CD4-positive, alpha-beta T cell (primary cell): ENCODE measurements at places on chromosomes 6 and 20. TPM values are rescaled to one million over a fixed set of nuclear protein-coding genes. Genes with fewer than 3 reads are reported as not detected.

The ZC2HC1B gene
- not detected for total RNA-seq

The LY6G6F gene
- not detected for total RNA-seq

The TNF gene
- total RNA-seq, result 34.2 TPM

DNA sequence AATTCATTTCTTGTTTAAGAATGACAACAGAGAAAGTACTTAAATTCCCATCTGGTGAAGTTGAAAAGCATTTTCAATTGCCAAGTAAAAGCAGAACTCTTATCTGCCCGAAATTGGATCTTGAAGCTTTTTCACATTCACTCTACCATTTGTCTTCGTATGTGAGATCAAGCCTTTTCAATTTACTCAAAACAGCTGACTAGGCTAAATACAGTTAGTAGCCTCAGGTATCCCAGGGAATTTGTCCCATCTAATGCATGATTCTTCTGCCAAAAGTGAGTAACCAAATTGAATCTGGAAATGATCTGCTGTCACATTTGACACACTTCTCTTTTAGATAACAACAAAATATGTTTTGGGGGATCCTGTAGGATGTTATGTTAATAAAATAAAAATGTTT lies 596.8 kb upstream of the HS3ST5 start:
- H3K4me1 ChIP-seq, result no peaks in the 10 kb centered on the region
- no peak for DNase-seq
- no peak overlapping the region for H3K4me3 ChIP-seq
- H3K27me3 ChIP-seq, result no peaks in the 10 kb centered on the region

The MUC21 gene
- not detected for total RNA-seq

The HLA-DRA gene
- total RNA-seq, result 51.0 TPM

DNA sequence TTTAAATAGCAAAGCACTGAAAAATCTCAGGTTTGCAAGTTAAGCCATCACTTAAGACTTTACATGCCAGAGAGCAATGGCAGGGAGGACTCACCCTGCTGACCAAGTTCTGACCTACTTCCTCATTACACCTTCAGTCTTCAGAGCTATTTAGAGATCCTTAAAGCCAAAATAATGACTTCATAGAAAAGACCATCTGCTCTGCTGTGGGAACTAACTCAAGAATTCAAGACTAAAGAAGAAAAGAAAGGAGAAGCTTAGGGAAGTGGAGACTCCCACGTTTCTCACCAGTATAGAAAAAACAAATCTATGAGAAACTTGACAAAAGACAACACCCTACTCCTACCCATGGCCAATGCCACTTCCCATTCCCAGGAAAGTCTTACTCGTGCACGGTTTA lies 28.6 kb downstream of the XPO5 start:
- no peak overlapping the region for H3K27ac ChIP-seq
- H3K4me1 ChIP-seq, result no peaks in the 10 kb centered on the region
- peaks cover 87% of the 10 kb centered on the region for H3K36me3 ChIP-seq
- DNase-seq, result no peak

- H3K4me1 ChIP-seq, result no peaks in the 10 kb centered on the region
- H3K4me3 ChIP-seq, result no peak overlapping the region
- H3K36me3 ChIP-seq, result no peaks in the 10 kb centered on the region
Observed at GRCh38 chr6:136403110-136403980, 113.7 kb upstream of the BCLAF1 start.

The SLC17A2 gene
- total RNA-seq, result not detected

- H3K27ac ChIP-seq, result no peak overlapping the region
- H3K4me1 ChIP-seq, result peaks cover 7% of the 10 kb centered on the region
- no peak overlapping the region for H3K4me3 ChIP-seq
- DNase-seq, result no peak
- H3K36me3 ChIP-seq, result peaks cover 16% of the 10 kb centered on the region
Observed at GRCh38 chr6:11271228-11272020, 39.0 kb upstream of the NEDD9 start.

DNA sequence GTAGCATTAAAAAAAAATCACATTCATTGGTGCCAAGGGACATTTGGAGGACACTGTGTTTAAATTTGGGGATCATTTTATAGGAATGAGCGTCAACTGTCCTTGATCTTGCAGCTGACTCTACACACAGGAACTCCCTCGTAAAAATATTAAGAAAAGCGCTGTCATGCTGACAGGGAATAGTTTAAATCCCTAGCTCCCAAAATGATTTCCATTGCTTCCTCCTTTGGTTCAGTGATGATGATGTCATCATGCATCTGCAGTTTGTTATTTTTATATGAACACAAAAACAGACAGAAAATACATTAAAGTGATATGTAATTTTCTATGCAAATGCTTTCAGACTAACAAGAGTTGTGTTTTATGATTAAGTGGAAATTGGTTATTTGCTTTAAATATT lies 275.6 kb downstream of the BTBD9 start:
- no peak for DNase-seq
- no peaks in the 10 kb centered on the region for H3K27me3 ChIP-seq
- no peak overlapping the region for H3K4me3 ChIP-seq
- no peaks in the 10 kb centered on the region for H3K36me3 ChIP-seq

The FOXP4 gene
- total RNA-seq, result 3.9 TPM

GRCh38 chr6:63306420-63306819 lies 13.4 kb downstream of the LGSN start:
- no peak overlapping the region for H3K27ac ChIP-seq
- DNase-seq, result no peak
- H3K27me3 ChIP-seq, result no peaks in the 10 kb centered on the region
- H3K4me3 ChIP-seq, result no peak overlapping the region
- H3K4me1 ChIP-seq, result no peaks in the 10 kb centered on the region

DNA sequence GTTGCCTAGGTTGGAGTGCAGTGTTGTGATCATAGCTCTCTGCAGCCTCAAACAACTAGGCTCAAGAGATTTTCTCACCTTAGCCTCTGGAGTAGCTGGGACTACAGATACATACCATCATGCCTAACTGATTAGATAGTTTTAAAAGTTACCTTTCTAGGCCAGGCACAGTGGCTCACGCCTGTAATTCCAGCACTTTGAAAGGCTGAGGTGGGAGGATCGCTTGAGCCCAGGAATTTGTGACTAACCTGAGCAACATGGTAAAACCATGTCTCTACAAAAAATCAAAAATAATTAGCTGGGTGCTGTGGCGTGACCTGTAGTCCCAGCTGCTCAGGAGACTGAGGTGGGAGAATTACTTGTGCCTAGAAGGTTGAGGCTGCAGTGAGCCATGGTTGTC lies 41.2 kb downstream of the SLC17A5 start:
- DNase-seq, result no peak
- H3K4me3 ChIP-seq, result no peak overlapping the region
- H3K36me3 ChIP-seq, result peaks cover 44% of the 10 kb centered on the region

The JPH2 gene
- total RNA-seq, result not detected

The ZSCAN23 gene
- total RNA-seq, result 0.78 TPM

The VWA7 gene
- total RNA-seq, result 1.7 TPM

DNA sequence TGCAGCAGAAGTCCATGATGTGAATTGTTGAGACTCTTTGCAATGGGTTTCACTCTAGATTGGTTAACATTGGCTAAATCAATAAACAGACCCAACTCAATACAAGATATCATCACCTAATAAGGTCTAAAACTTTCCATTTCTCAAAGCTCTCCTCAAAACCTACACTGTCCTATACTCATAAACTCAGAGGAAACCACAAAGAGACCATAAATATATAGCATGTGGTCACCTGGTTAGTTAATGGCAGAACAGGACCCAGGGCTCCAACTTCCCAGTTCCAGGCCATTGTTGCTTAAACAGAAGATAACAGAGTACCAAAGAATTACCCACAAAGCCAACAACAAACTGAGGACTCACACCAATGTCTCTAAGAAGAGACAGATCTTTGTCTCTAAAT lies 12.0 kb downstream of the RTN4IP1 start:
- no peak overlapping the region for H3K4me3 ChIP-seq
- no peak overlapping the region for H3K27ac ChIP-seq
- H3K36me3 ChIP-seq, result peaks cover 17% of the 10 kb centered on the region
- no peaks in the 10 kb centered on the region for H3K4me1 ChIP-seq
- no peak for DNase-seq

- H3K27me3 ChIP-seq, result no peaks in the 10 kb centered on the region
- no peak overlapping the region for H3K27ac ChIP-seq
- no peak for DNase-seq
- no peak overlapping the region for H3K4me3 ChIP-seq
- no peaks in the 10 kb centered on the region for H3K4me1 ChIP-seq
Observed at GRCh38 chr6:1894954-1895353, 285.2 kb downstream of the FOXC1 start.

- DNase-seq, result no peak
- no peak overlapping the region for H3K4me3 ChIP-seq
- H3K27ac ChIP-seq, result no peak overlapping the region
Observed at GRCh38 chr6:134722200-134722870, 227.6 kb downstream of the ALDH8A1 start.

DNA sequence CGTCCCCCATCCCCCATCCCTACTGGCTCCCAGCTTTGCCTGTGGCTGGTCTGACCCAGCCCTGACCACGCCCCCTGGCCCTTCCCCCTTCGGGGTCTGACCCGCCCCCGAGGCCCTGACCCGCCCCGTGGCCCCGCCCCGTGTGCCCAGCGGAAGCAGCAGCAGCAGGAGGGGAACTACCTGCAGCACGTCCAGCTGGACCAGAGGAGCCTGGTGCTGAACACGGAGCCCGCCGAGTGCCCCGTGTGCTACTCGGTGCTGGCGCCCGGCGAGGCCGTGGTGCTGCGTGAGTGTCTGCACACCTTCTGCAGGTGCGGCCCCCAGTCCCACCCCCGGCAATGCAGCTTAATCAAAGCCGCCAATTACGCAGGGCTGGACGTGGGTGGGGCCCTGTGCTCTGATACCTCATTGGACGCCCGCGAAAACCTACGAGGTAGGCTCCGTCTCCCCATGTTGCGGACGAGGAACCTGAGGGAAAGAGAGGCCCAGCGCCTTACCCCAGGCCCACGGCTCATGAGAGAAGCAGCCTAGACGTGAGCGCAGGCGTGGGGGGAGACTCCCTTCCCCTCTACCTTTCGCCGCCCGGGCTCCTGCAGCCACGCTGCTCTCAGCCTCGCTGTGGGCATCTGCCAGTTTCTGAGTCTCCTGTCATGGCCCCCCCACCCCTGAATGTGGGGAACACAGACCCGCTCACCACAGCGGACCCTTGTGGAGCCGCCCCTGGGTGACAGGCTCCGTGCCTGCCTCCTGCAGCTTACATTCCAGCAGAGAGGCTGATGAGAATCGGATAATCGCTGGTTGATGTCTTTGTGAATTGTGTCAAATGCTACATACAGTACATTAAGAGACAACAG lies 12.8 kb downstream of the RBCK1 start:
- H3K4me1 ChIP-seq, result no peaks in the 10 kb centered on the region
- H3K27me3 ChIP-seq, result no peaks in the 10 kb centered on the region
- H3K4me3 ChIP-seq, result no peak overlapping the region
- no peak for DNase-seq
- peaks cover 74% of the 10 kb centered on the region for H3K36me3 ChIP-seq

The PPP1R3G gene
- total RNA-seq, result not detected

DNA sequence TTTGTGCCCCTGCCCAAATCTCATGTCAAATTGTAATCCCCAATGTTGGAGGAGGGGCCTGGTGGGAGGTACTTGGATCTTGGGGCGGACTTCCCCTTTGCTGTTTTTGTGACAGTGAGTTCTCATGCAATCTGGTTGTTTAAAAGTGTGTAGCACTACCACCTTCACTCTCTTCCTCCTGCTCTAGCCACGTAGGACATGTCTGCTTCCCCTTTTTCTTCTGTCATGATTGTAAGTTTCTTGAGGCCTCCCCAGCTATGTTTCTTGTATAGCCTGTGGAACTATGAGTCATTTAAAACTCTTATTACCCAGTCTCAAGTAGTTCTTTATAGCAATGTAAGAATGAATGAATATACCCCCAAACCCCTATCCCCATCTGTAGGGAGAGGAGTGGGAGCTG lies 1013.7 kb upstream of the MAP3K7 start:
- no peak for DNase-seq
- no peaks in the 10 kb centered on the region for H3K27me3 ChIP-seq
- no peaks in the 10 kb centered on the region for H3K4me1 ChIP-seq
- no peak overlapping the region for H3K4me3 ChIP-seq
- no peaks in the 10 kb centered on the region for H3K36me3 ChIP-seq

- no peaks in the 10 kb centered on the region for H3K27me3 ChIP-seq
- H3K4me1 ChIP-seq, result no peaks in the 10 kb centered on the region
- no peaks in the 10 kb centered on the region for H3K36me3 ChIP-seq
- H3K4me3 ChIP-seq, result no peak overlapping the region
- no peak for DNase-seq
Observed at GRCh38 chr6:37082390-37083130, 77.1 kb downstream of the FGD2 start.

GRCh38 chr6:53313784-53314400 lies 34.9 kb downstream of the ELOVL5 start:
- no peak for DNase-seq
- H3K36me3 ChIP-seq, result no peaks in the 10 kb centered on the region
- no peak overlapping the region for H3K27ac ChIP-seq
- H3K4me1 ChIP-seq, result peaks cover 54% of the 10 kb centered on the region

The WFDC5 gene
- total RNA-seq, result not detected

- H3K4me3 ChIP-seq, result no peak overlapping the region
- H3K4me1 ChIP-seq, result no peaks in the 10 kb centered on the region
- H3K27ac ChIP-seq, result no peak overlapping the region
- H3K36me3 ChIP-seq, result no peaks in the 10 kb centered on the region
- no peaks in the 10 kb centered on the region for H3K27me3 ChIP-seq
- no peak for DNase-seq
Observed at GRCh38 chr6:140669321-140669720, 1294.9 kb upstream of the CITED2 start.

The EPPIN gene
- not detected for total RNA-seq

GRCh38 chr20:54692168-54692887 lies 216.9 kb downstream of the DOK5 start:
- H3K4me3 ChIP-seq, result no peak overlapping the region
- H3K4me1 ChIP-seq, result no peaks in the 10 kb centered on the region
- H3K36me3 ChIP-seq, result no peaks in the 10 kb centered on the region
- H3K27me3 ChIP-seq, result no peaks in the 10 kb centered on the region

- H3K27me3 ChIP-seq, result no peaks in the 10 kb centered on the region
- no peak overlapping the region for H3K27ac ChIP-seq
- H3K36me3 ChIP-seq, result no peaks in the 10 kb centered on the region
- no peak overlapping the region for H3K4me3 ChIP-seq
Observed at GRCh38 chr6:1164600-1164999, 147.3 kb upstream of the FOXQ1 start.

The ABHD16B gene
- total RNA-seq, result not detected

The NKX2-4 gene
- not detected for total RNA-seq

DNA sequence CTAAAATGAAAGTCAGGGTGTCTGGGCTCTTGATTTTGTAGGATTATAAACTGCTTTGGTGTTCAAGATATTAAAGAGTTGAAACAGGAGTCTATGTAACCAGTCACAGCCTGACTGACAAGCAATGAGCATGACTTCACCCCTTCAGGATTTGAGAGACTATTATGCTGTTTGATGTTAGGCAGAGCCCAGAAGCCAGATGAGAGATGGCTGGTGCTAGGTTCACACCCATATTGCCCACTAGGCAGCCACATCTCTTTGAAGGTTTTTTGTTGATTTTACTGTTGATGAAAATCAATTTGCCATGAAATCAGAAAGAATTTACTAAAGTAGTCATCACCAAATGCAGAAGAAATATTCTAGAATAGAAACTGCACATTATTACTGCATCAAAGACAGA lies 243.6 kb downstream of the KHDRBS2 start:
- no peaks in the 10 kb centered on the region for H3K27me3 ChIP-seq
- H3K27ac ChIP-seq, result no peak overlapping the region
- no peaks in the 10 kb centered on the region for H3K36me3 ChIP-seq
- no peak for DNase-seq
- no peaks in the 10 kb centered on the region for H3K4me1 ChIP-seq
